ENCODE measurements at places on chromosomes 2 and 18.

- DNase-seq, result no peak
These were observed 377.1 kb upstream of the HS6ST1 start for GRCh38 chr2:128695646-128696220.

GRCh38 chr18:79380816-79381806 is 14.6 kb upstream of the NFATC1 start:
- peak; percentile 56 for DNase-seq

GRCh38 chr18:14768241-14768640 is 20.3 kb downstream of the ANKRD30B start:
- DNase-seq, result no peak

- DNase-seq, result no peak
These were observed 114.8 kb downstream of the ACAA2 start for GRCh38 chr18:49698525-49699025.

- no peak for DNase-seq
These were observed 117.7 kb downstream of the FHOD3 start for GRCh38 chr18:36415171-36415570.

GRCh38 chr2:27920148-27920885 is 29.8 kb downstream of the BABAM2 start:
- DNase-seq, result peak; percentile 88

DNA sequence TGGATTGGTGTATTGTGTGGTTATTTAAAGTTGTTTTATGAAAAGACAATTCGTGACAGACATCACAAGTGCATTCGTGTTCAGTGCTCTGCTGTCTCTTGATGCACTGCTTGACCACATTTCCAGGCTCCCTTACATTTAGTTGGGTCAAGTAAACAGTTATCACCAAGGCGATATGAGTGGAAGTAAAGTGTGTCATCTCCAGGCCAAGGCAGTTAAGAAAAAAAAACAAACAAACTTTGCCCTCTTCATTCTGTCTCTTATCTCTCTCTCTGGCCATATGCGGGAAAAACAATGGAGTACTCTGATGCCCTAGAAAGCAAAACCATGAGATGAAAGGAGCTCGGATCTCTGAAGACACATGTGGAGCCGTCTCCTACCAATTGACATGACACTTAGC is 131.1 kb downstream of the DSEL start:
- DNase-seq, result peak; percentile 58

DNA sequence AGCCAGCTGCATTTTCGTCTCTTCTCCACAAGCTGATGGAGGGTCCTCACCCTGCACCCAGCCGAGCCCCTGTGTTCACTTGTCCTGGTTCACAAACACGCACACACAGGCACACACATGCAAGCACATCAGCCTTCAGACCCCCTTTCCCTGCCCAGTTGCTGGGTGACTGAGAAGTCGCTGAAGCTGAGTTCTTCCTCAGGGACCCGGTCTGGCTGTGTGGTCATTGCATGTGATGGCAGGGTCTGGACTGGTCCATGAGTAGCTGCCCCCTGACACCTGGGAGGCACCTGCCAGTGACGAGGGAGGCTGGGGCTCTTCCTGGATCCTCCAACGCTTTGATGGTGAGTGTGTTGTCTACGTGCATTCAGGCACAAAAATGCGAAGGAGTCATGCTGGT is 546.1 kb upstream of the SALL3 start:
- no peak for DNase-seq

DNA sequence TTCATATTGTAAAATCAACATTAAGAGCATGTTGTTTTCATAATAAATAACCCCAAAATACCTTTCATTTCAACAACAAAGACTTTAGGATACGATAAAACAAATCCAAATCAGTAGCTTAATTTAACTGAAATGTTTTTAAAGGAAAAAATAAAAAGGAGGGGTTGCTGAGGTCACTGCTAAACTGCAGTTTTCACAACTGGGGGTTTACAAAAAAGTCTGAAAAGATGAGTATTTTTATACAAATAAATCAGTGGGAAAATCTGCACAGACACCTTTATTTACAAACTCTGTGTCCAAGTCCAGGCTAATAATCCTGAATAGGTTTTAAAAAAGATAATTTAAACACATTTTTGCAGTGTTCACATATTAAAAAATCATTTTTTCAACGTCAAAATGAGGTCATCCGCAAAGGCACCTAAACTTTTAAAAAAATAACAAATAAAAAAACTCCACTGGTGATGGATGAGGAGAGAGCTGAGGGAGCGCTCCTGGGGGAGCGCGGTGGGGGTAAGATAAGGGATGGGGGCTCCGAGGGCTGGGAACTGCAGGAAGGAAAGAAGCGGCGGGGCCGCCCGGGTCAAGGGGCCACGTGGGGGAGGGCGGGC is 3.1 kb downstream of the DLX2 start:
- DNase-seq, result no peak

GRCh38 chr18:35861367-35862118 is 110.9 kb upstream of the RMP24 start:
- peak; percentile 4 for DNase-seq

GRCh38 chr2:161146209-161146775 is 13.9 kb upstream of the TANK start:
- no peak for DNase-seq

GRCh38 chr2:26976237-26976636 is 5.8 kb downstream of the MAPRE3 start:
- peak; percentile 43 for DNase-seq

- no peak for DNase-seq
These were observed 214.6 kb upstream of the DTNA start for GRCh38 chr18:34495506-34495905.

- peak; percentile 71 for DNase-seq
These were observed 40.2 kb upstream of the WDSUB1 start for GRCh38 chr2:159326569-159327255.

Data from choroid plexus epithelial cell (primary cell).